LNCaP clone FGC (cell line): ENCODE measurements at places on chromosomes 13 and 19.

GRCh38 chr19:45186509-45187334, 8.1 kb downstream of the BLOC1S3 start:
- no peak for DNase-seq

DNA sequence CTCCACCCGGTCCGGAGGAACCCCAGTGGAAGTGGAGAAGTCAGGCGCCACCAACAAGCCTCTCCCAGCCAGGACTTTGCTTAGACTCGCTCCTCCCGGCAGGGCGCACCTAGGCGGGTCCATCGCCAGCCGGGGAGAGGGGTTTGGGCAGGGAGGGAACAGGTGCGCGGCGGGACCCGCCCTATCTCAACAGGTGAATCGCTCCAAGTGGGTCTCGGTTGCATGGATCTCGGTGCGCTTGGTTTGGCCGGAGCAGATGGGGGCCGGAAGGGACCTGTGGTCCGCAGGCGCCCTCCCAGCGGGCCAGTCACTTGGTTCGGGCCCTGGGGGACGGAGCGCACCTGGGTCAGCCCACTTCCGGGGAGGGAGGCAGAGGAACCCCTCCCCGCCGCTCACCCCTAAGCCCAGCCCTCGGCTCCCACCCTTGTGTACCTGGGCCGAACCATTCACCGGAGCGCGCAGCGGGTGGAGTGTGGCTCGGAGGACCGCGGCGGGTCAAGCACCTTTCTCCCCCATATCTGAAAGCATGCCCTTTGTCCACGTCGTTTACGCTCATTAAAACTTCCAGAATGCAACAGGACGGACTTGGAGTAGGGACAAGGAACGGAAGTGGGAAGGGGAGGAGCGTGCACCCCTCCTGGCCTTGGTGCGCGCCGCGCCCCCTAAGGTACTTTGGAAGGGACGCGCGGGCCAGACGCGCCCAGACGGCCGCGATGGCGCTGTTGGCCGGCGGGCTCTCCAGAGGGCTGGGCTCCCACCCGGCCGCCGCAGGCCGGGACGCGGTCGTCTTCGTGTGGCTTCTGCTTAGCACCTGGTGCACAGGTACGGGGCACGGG, at the start of gene LSR:
TSS of gene LSR (plus strand) at position 693 of the 836 bp plus-strand sequence. CDS start at position 714, 21 bp downstream.
- peak; percentile 91 for DNase-seq

DNA sequence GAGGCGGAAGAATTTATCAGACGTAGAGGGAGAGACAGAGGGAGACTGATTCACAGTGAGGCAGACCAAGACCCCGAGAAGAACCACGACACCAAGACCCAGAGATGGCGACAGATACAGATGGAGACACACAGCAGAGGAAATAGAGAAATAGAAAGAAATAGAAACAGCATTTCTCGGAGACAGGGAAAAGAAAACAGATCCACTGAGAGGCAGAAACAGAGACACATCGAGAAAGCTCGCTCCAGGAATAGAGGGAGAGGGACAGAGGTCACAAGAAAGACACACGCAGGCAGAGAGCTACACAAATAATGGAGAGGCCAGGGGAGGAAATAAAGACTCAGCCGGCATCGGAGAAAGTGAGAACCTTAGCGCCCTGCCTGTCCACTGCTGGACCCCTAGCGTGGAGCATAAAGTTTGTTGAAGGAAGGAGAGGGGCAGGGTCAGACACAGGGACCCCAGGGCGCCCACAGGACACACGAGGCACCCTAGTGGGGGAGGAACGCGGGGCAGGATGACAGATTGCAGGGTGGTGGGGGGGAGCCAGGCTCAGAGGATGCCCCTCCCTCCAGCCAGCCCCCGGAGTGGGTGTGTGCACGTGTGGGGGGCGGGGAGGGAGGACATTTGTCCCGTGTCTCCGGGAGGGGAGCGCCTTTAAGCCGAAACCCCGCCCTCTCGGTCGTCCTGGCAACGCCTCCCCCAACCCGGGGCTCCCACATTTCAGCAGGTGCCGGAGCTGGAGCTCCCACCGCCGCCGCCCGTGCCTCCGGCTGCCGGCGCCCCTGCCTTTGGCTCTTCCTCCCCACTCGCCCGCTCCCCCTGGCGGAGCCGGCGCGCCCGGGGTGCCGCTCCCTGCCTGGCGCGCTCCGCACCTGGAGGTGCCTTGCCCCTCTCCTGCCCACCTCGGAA, at the start of gene PRKCG:
TSS of gene PRKCG (plus strand) at position 716 of the 909 bp plus-strand sequence. CDS start 298 bp downstream, outside the sequence.
- no peak for DNase-seq

DNA sequence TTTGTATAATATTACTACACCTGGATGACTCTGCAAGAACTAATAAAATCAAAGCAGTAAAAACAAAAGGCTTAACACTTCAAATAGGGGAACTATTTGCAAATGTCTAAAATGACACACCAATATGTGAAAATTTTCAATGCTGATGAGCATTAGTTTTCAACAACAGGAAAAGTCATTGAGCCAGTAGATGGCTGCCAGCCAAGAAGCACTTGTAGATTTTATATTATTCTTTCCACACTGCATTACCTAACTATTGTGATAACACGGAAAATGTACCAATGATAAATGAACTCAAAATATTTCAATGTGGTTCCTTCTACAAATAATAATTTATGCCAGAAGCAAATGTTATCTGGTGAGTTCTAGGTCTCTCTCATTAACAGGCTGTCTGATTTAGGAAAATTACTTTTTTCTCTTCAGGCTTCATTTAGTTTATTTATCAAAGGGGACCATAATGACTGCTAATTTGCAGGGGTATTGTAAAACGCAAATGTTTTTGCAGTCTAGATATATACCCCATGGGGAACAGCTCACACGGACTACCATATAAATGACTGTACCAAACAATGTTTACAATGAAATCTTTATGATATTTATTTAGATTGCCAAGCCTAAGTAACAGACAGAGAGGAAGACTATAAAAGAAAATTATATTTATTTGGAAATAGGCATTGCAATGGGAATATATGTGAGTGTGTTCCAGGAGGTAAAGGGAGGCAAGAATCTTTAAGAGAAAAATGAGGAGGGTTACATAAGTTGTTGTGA, 407.8 kb downstream of the LIG4 start:
- peak; percentile 13 for DNase-seq

GRCh38 chr19:10105509-10106099, 558 bp upstream of the PPAN start:
- no peak for DNase-seq

- no peak for DNase-seq
These were observed 10.4 kb upstream of the LCP1 start for GRCh38 chr13:46192412-46192811.

DNA sequence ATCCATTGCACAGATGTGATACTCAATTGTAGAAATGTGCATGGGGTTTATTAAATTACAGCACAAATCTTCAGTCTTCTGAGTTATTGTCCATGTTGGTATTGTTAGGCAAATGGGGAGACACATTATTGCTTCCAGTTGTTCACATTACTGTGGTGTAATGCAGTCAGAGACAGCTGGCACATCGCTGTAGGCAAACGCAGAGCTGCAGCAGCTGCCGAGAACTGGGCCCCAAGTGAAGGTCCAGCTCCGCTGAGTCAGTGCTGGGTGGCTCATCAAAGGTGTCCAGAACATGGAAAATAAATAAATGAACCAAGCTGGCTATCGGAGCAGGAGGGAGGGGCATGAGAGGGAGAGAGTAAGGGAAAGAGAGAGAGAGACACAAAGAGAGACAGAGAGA, 299.1 kb upstream of the OBI1 start:
- no peak for DNase-seq

DNA sequence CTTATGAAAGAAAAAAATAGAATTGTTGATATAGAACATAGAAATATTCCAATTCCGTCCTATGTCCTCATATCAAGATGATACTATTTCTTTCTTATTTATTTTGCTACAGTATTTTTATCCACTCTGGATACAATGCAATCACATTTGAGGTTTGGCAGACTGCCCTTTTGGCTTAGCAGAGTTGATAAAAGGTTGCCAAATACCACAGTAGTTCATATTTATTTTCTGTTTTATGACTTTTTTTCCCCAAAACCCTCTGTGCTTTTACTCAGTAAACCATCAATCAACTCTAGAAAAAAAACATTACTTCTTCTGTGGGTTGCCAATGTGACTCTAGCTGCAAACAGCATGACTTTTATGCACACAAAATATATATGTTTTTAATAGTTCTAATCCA, 424.5 kb downstream of the PCDH9 start:
- no peak for DNase-seq

DNA sequence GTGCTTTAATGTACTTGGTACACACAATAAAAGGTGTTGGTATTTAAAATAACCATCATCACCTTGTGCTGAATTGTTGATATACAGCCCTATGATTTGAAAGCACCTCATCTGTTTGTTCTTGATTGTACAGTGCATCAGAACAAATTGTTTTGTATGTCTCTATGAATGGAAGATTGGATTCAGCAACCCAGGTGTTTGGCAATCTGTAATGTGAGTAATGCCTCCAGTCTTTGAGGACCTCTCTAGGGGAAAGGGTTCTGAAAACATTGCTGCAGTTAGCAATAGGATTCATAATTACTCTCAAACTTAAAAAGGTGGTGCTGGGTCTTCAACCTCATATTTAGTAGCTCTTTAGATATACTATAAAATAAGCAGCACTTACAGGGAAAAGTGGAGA, 341.8 kb downstream of the OXGR1 start:
- no peak for DNase-seq

DNA sequence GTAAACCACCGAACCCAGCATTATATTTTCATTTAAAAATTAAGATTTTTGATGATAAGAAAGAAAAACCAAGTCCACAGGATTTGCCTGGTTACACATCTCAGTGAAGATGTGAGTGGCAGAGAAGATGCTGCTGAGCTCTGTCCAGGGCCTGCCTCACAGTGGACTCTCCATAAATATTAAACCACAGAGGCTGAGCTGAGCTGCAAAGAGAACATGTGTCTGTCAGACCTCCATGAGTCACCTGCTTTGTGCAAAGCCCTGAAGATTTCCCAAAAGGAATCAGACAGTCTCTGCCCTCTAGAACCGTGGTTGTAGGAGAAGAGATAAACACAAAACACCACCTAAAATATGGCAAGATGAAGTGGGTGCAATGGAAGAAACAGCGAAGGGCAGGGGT, 127.2 kb upstream of the TSC22D1 start:
- DNase-seq = no peak

DNA sequence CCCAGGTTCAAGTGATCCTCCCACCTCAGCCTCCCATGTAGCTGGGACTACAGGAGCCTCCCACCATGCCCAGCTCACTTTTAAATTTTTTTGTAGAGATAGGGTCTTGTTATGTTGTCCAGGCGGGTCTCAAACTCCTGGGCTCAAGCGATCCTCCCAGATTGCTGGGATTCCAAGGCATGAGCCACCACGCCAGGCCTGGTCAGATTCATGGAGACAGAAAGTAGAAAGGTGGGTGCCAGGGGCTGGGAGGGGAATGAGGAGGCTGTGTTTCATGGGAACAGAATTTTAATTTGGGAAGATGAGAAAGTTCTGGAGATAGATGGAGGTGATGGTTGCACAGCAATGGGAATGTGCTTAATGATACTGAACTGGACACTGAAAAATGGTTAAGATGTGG, 22.3 kb downstream of the ARHGEF18 start:
- no peak for DNase-seq

DNA sequence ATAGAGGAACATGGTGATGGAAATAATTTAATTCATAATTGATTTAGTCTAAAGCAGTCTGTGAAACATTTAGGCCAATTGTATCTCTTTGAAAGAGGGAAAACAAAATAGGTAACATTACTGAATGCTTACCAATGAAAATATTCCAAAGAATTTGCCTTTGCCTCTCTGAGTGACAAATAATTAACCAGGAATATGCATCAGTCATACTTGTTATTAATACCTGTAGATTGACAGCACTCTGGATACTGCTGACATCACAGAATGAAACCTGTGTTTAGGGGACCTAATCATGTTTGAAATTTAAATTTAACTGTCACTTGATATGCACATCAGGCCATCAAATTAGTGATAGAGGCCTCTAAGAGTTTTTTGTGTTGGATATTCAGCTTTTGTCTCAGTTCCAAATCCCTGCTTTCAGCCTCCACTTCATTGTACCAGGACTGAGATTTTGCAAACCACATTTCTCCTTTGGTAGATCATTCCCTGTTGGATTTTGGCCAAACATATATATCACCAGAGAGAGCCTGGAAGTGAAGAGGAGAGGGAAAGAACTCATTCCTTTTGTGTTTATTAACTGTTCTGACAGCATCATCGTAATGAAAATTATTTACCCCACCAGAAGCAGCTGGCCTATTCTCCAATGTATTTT, 64.8 kb upstream of the KLHL1 start:
- no peak for DNase-seq

GRCh38 chr19:35712567-35713505, 5.0 kb upstream of the KMT2B start:
- DNase-seq = no peak

DNA sequence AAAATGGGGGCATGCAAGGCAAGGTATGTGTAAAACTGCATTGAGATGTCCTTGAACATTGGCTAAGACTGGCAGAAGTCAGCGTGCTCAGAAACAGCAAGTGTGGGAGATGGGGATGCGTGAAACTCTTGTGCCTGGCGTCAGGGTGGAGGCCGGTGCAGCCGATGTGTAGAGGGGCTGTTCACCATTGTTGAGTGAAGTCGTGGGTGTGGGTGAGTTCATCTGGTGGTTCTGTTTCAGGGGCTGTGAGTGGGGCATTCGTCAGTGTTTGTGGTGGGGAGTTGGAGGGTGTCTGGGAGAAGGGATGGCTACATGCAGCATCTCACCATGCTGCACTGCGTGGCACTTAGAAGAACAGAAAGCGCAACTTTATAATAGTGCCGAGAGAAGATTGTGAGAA, 11.4 kb upstream of the MIA start:
- no peak for DNase-seq

DNA sequence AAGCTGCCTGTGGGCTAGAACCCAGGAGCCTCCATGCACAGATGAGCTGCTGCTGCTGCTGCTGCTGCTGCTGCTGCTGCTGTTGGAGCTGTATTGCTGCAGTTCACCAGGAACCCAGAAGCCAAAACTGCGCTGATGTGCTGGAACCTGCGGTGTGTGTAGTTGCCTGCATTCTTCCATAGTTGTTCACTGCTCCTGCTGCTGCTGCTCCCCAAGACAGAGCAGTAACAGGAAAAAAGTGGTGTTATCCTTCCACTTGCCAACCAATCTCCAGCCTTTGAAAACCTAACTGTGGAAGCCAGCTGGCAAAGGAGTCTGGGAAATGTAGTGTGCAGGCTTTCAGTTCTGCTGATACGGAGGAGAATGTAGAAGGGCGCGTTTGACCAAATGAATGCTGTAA, 37.9 kb downstream of the ARHGAP35 start:
- no peak for DNase-seq
